ENCODE measurements at places on chromosomes 3 and 15.
A peak's percentile ranks its signal among the peaks of the same experiment; 100 is the strongest.

- DNase-seq = no peak
Observed at GRCh38 chr3:85838921-85839320, 880.1 kb downstream of the CADM2 start.

DNA sequence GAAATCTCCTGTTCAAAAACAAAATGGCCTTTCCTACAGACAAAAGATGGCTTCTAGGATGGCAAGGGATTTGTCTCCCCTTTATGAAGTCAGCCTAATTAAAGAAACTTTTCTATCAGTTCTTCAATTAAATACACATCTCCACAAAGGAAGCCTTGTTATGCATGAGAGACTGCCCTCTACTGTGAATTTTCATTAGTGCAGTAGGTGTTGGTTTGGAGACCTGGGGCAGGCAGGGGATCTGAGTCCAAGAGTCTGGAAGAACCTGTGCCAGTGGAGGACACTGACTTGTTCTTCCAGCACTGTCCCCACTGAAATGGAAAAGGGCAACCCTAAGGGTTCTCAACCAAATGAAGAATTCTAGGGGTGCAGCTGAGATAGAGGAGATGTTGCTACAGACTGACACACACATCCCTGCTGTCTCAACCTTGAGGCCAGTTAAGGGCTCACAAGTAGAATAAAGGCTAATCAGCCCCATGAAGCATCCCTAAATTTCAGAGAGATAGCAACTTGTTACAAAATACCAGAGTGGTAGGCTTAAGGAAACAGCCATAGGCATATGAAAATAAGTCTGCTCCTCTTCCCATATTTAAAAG, 174.0 kb upstream of the PRICKLE2 start:
- DNase-seq = peak; percentile 81

DNA sequence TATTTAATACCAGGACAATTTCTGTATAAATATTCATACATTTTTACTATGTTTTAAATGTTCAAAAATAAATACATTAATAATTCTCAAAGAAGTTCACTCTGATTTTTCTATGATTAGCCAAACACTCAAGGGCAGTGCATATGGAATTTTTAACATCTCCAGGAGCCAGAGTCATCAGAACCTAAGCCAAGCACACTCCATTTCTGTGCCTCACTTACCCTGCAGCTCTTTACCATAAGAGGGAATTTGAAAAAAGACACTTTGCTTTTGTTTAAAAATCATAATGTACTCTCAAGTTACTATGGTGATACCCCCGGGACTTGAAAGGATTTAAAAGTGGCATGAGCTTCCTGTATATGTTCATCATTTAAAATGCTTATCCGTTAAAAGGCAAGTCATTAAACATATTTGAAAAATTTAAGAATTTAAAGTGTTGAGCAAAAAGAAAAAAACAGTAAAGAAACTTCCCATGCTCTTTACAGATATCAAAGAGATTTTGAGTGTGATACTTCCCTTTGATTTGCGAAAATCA, 747.4 kb upstream of the NECTIN3 start:
- no peak for DNase-seq

- DNase-seq = no peak
Observed at GRCh38 chr3:185046164-185046515, 106.7 kb downstream of the C3orf70 start.

DNA sequence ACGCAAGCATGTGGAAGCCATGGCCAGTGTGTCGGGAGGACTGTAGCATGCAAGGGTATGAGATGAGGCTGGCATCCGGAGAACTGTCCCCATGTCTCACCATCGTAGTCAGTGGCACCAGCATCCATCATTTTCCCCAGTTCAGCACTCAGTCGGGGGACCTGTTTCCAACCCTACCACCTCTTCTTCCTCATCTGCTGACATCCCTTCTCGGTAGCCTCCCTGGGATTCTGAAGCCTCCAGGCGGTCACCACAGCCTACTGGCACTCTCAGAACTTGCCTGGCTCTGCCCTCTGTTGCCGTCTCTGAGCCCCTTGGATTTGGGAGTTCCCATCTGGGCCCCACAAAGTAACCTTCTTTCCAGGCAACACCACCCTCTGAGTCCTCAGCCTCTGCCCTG, 131.1 kb upstream of the ABHD17C start:
- no peak for DNase-seq

DNA sequence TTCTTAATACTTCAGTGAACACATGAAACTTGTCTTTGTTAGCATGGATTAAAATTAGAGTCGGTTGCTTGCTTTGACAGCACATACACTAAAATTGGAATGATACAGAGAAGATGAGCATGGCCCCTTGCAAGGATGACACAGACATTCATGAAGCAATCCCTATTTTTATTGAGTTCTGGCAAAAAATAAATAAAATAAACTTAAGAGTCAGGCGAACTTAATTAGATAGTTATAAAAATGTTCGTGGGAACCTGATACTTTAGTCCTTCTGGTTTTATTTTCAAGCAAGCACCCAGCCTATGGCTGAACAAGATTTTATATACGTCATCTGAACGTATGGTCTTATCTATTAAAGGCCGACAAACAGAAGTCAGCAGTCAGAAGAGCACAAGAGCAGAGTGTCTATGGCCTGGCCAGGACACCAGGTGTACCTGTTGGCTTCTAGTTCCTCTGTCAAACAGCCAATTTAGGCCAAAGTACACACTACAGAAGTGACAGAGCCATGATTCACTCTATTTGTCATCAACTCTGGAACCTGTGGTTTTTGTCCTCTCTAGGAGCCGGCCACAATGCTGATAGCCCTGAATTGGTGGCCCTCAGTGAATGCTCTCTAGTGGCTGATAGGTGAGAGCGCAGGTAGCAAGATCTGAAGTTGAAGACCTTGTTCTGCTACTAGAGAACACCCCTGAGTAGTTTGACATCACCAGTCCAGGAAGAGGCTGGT, 64.3 kb downstream of the LEO1 start:
- DNase-seq = peak; percentile 6

DNA sequence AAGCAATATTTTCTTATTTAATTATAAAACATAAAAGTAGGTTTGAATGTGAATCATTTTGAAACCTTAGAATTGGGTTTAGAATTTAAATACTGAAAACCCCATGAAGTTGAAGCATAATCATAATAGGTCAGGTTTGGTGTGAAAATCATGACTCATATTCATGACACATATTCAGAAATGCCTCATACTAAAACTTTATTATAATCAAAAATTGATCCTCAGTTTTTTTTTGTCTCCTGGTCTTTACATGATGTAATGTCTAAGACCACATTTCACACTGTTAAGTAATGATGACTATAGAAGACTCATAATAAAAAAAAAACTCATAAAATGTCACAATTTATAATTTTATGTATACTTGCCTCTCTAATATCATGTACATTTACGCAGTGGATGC, 190.4 kb downstream of the FOXP1 start:
- no peak for DNase-seq

- no peak for DNase-seq
Observed at GRCh38 chr15:91887921-91888373, 34.4 kb downstream of the SLCO3A1 start.
